ENCODE measurements at places on chromosomes 2 and 18.

GRCh38 chr2:232688201-232688600 is 8.9 kb upstream of the GIGYF2 start:
- no peak for DNase-seq

- DNase-seq = peak; percentile 98
These were observed 1004.4 kb upstream of the CDH2 start for GRCh38 chr18:29181151-29181901.

DNA sequence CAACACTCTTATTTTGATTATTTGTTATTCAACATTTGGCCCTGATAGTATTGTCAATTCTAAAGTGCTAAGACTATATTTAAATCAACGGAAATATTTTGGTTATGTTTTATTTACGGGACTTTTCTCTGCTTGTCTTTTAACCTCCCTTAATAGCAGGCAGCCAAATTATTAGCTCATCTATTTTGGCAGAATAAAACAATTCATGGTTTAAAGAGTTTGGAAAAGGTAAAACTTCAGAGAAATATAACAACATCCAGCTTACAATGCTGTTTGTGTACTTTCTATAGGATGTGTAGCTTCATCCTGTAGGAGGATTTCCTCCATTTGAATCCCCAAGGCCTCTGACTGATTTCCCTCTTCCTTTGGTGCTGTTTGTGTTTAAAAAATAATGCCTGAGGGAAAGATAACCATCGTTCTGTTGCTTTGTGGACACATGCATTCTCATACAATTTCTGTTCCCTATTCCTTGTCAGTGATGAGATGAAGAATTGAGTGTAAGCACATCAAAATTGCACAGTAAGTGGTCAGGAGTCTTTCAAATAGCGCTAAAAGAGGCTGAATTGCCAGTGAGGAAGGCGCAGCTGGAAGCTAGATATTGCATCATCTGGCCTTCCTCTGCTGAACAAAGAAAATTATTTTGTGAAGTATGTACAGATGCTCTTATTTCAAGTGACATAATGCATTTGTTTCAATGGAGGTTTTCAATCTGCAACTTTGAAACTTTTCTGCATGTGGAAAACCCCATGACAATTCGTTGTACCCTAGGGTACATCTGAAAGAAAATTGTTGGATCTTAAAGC is 80.3 kb downstream of the CD28 start:
- DNase-seq = peak; percentile 84

DNA sequence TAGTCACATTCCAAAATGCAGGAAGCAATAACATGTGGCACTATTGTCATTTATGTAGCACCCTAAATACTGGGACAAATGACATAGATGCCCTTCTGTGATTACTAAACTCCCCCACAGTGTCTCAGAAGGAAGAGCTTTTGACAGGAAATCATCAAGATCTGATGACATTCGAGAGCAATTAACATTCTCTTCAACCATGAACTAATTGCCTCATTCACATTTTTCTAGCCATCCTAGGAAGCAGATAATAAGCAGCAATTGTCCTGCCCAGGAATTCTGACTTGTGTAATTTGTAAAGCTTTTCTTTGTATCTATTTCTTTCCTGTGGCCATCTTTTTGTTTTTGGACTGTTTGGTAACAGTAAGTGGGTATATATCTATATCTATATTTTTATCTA is 292.6 kb downstream of the TGIF1 start:
- no peak for DNase-seq

GRCh38 chr2:230000118-230000841 is 68.4 kb downstream of the SLC16A14 start:
- no peak for DNase-seq

DNA sequence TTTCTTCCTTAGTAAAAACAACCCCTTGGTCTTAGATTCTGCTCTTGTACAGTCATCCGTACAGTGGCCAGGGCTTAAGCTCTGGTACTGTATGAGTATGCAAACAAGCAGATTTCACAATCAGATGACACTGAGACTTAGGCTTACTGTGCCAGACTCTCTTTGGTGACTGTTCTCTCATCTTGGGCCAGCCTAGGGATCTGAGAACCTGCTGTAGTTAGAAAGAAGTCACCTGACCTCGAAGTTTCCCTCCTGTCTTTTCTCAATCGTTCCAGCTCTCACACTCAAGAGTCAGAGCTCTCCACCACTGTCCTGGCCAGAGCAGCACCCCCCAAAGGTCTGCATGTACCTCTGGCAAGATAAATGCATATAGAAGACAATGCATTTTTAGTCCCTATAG is 63.2 kb downstream of the ZEB2 start:
- DNase-seq = peak; percentile 86

DNA sequence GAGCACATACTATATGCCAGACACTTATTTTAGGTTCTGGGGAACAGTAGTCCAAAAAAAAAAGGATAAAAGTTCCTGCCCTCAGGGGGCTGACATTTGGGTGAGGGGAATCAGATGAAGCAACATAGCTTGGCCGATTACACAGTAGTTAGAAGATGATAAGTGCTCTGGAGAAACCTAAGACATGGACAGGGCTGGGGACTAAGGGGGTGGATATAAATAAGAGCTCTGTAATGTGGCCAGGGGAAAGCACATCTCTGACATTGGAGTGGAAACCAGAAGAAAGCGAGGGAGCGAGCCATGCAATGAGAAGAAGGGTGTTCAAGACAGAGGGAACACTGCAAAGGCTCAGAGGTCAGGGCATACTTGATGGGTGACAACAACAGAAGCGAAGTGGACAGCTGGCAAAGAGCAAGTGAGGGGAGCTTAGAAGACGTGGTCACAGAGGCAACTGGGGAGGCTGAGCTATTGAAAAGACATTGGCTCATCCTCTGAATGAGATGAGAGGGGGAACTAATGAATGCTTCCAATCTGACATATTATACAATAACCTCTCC is 11.4 kb downstream of the TMEM182 start:
- no peak for DNase-seq

GRCh38 chr18:13136904-13137669 is 81.5 kb upstream of the LDLRAD4 start:
- DNase-seq = peak; percentile 21

DNA sequence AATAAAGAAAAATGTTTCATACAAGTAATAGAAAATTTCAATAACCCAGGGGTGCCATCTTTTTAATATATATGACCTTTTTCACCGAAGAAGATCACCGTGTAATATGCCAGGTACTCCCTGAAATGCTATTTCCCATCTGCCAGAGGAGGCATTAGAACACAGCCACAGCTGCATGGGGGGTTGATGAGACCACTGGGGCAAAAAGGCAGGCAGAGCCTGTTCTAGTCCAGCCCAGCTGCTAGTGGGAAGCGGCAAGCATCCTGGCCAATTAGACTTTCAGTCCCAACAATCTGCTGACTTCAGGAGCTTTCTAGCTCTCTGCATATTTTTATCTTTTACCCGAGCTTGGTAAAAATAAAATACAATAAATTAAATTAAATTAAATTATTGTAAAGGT is 362.6 kb downstream of the RIT2 start:
- no peak for DNase-seq

DNA sequence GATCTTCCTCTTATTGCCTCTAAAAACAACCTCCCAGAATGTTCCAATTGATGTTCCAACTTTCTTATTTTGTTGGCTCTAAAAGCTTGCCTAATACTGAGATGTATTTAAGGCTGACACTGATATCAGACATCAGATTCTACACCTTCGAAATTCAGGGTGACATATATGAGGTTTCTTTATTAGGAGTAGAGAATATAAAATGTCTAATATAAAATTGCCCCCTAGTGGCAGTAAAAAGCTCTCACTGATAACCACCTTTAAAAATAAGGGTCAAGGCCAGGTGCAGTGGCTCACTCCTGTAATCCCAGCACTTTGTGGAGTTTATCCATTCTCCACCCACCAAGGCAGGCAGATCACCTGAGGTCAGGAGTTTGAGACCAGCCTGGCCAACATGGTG is 789.7 kb upstream of the SLC39A10 start:
- peak; percentile 12 for DNase-seq

DNA sequence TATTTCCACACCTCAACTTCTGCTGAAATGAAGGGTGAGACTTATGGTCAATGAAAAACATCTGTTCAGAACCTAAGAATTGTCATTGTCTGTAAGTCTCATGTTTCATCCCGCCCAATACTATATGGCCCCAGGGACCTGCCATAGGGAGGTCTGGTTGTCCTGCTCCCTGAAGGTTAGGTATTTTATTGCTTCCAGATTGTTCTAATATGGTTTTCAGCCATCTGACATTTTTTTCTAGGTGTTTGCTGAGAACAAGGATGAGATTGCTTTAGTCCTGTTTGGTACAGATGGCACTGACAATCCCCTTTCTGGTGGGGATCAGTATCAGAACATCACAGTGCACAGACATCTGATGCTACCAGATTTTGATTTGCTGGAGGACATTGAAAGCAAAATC is 7.3 kb downstream of the XRCC5 start:
- DNase-seq = peak; percentile 22

DNA sequence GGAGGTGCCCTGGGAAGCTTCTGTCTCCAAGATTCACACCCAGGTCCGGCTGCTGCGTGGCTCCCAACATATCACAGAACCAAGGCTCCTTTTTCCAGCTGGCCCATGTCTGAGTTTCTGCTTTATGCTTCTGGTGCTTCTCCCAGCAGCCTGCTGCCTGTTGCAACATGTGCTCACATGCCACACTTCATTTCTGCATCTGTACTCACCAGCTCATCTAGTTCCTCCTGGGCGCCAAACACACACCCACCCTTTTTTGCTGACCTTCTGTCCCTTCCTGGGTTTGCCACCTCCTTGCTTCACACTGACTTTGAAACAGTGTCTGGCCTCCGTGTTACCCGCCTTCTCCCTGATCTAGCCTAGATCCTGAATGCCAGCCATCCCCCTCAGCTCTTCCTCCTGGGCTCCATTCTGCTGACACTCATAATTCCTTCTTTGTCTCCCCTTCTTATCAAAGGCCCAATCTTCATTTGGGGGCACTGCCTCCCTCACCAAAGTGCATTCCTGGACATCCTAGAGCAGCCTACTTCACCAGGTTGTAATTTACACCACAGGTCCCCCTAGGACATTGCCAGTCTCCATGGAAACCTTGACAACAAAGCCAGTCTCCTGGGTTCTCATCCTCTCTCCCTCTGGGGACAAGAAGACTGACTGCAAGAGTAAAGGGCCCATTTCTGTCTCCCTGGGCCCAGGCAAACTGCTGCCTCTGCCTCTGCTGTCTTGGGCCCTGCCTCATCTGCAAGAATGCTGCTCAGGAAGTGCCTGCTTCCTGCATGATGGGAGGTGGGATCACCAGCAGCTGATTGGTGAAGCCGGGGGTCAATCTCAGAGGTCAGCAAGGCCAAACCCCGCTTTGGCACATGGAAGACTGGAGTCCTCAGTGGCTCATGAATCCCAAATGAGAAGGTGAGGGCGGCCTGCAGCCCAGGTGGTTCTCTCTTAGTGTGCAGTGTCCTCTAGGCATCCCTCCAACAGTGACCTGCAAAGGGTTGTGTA is 13.9 kb upstream of the PROM2 start:
- DNase-seq = no peak

All from fibroblast of skin of right biceps (primary cell).